ENCODE measurements at places on chromosomes 6 and 20.

DNA sequence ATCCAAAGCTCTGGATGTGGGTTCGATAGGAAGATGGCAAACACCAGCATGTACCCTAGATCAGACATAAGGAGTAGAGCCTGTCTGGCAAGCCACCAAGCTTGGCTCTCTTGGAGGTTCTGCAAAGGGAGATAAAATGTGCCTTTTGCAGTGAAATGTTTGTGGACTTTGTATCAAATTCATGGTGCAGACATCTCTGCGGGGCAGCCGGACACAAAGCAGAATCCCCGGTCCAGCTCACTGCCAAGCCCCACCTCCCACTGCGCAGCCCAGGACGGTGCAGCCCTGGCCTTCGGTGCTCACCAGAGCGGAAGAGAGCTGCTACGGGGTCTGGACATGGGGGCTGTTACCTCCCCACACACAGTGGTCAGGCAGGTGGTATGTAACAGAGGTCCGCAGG is 333.6 kb upstream of the JARID2 start:
- peaks cover 23% of the 10 kb centered on the region for H3K4me1 ChIP-seq
- no peak overlapping the region for H3K27ac ChIP-seq
- DNase-seq, result no peak
- H3K36me3 ChIP-seq, result no peaks in the 10 kb centered on the region
- H3K4me3 ChIP-seq, result no peak overlapping the region
- no peaks in the 10 kb centered on the region for H3K27me3 ChIP-seq

- no peak for DNase-seq
- no peak overlapping the region for H3K4me3 ChIP-seq
- no peaks in the 10 kb centered on the region for H3K27me3 ChIP-seq
- no peaks in the 10 kb centered on the region for H3K4me1 ChIP-seq
- peaks cover 32% of the 10 kb centered on the region for H3K36me3 ChIP-seq
These were observed 46.4 kb upstream of the CDKAL1 start for GRCh38 chr6:20487669-20488375.

GRCh38 chr20:35156978-35157377 is 9.8 kb upstream of the EDEM2 start:
- no peaks in the 10 kb centered on the region for H3K27me3 ChIP-seq
- DNase-seq, result no peak
- H3K27ac ChIP-seq, result no peak overlapping the region
- no peaks in the 10 kb centered on the region for H3K4me1 ChIP-seq
- no peak overlapping the region for H3K4me3 ChIP-seq

DNA sequence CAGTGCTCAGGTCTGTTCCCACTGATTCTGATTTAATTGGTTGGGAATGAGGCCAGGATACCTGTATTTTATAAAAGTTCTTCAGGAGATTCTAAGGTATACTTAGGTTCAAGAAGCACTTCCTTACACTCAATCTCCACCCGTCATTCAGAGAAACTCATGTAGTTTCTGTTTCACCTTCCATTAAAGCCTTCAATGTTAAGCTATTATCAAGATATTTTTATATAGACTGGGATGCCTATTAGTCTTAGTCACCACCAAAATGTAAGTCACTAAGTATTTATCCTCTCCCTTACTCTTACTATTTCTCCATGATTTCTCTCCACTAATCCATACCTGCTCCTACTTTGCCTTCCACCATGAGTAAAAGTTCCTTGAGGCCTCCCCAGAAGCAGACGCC is 38.1 kb upstream of the GCLC start:
- no peaks in the 10 kb centered on the region for H3K27me3 ChIP-seq
- no peak overlapping the region for H3K4me3 ChIP-seq
- H3K27ac ChIP-seq, result no peak overlapping the region
- no peak for DNase-seq

DNA sequence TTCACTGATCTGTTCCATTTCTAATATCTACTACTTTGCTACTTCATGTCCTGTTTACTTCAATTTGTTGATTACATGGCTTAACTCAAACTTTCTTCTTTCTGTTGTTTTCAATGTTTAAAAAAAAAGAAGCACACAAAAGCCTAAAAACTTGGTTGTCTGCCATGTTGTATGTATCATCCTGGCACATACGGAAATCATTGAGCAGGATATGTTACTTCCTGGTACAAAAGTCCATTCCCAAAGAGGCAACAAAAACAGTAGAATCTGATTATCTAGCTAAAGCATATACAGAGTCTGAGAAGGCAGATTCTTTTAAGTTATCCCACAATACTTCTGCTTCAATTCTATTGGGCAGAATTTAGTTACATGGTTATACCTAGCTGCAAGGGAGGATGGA is 14.5 kb upstream of the COL12A1 start:
- no peaks in the 10 kb centered on the region for H3K27me3 ChIP-seq
- DNase-seq, result no peak
- no peak overlapping the region for H3K27ac ChIP-seq

- H3K4me1 ChIP-seq, result no peaks in the 10 kb centered on the region
- no peaks in the 10 kb centered on the region for H3K27me3 ChIP-seq
- no peak for DNase-seq
- H3K36me3 ChIP-seq, result no peaks in the 10 kb centered on the region
- H3K4me3 ChIP-seq, result no peak overlapping the region
These were observed 80.7 kb downstream of the UST start for GRCh38 chr6:148827416-148828045.

GRCh38 chr6:150723857-150724256 is 124.2 kb downstream of the PLEKHG1 start:
- no peak for DNase-seq
- no peak overlapping the region for H3K27ac ChIP-seq
- H3K27me3 ChIP-seq, result no peaks in the 10 kb centered on the region
- no peaks in the 10 kb centered on the region for H3K36me3 ChIP-seq

DNA sequence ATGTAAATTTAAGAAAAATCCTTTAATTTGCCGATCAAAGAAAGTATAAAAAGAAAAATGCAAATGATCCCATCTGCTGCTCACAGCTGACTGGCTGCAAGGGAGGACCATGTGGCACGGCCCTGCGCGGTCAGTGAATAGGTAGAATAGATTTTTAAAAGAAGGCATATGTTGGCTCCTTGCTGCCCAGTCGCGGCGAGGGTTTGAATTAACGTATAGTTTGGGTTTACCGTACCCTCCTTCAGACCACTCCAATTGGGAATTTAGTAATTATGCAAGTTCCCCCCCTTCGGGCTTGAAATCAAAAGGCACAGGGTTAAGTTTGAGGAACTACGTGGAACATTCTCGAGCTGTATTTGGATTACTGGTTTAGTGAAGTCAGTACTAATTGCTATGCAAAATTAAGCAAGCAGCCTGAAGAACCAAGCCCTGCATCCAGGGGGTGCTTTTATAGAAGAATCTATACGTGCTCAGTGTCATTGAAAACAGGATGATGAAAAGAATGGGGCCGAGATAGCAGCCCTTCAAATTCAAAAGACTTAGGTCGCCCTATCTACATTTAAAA is 1.1 kb upstream of the BEND3 start:
- no peaks in the 10 kb centered on the region for H3K27me3 ChIP-seq
- peak overlapping the region; percentile 68 for H3K4me3 ChIP-seq
- DNase-seq, result no peak
- H3K27ac ChIP-seq, result no peak overlapping the region
- H3K4me1 ChIP-seq, result peaks cover 12% of the 10 kb centered on the region

GRCh38 chr6:153130515-153131036 is 506 bp downstream of the RGS17 start:
- H3K27me3 ChIP-seq, result peaks cover 3% of the 10 kb centered on the region
- peak overlapping the region; percentile 37 for H3K4me3 ChIP-seq
- no peaks in the 10 kb centered on the region for H3K36me3 ChIP-seq
- no peaks in the 10 kb centered on the region for H3K4me1 ChIP-seq
- DNase-seq, result no peak

GRCh38 chr6:170294813-170295509 is 4.1 kb upstream of the DLL1 start:
- peak overlapping the region; percentile 57 for H3K4me3 ChIP-seq
- H3K4me1 ChIP-seq, result peaks cover 23% of the 10 kb centered on the region
- peaks cover 14% of the 10 kb centered on the region for H3K27me3 ChIP-seq
- H3K36me3 ChIP-seq, result no peaks in the 10 kb centered on the region
- H3K27ac ChIP-seq, result no peak overlapping the region

- H3K4me3 ChIP-seq, result no peak overlapping the region
- no peak overlapping the region for H3K27ac ChIP-seq
- DNase-seq, result no peak
- H3K27me3 ChIP-seq, result no peaks in the 10 kb centered on the region
- no peaks in the 10 kb centered on the region for H3K4me1 ChIP-seq
These were observed 301.3 kb downstream of the TFAP2B start for GRCh38 chr6:51120016-51120415.

DNA sequence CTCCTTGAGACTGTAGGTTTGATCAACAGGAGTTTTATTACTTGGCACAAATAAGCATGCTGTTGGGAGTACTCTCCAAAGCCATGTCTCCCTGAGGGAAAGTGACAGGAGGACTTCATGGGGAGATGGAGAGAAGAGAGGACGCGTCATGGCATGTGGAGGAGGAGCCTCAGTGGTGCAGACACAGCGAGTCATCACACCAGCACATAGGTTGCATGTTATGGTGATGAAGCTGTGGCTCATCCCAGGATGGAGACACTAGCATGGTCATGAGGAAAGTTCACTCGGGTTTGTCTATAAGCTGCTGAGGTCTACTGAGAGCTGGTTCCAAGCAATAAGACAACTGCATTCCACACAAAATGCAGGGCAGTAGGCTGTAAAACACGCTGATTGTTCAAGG is 13.2 kb upstream of the SSTR4 start:
- H3K4me1 ChIP-seq, result no peaks in the 10 kb centered on the region
- H3K36me3 ChIP-seq, result no peaks in the 10 kb centered on the region
- DNase-seq, result no peak
- H3K4me3 ChIP-seq, result no peak overlapping the region
- no peaks in the 10 kb centered on the region for H3K27me3 ChIP-seq

DNA sequence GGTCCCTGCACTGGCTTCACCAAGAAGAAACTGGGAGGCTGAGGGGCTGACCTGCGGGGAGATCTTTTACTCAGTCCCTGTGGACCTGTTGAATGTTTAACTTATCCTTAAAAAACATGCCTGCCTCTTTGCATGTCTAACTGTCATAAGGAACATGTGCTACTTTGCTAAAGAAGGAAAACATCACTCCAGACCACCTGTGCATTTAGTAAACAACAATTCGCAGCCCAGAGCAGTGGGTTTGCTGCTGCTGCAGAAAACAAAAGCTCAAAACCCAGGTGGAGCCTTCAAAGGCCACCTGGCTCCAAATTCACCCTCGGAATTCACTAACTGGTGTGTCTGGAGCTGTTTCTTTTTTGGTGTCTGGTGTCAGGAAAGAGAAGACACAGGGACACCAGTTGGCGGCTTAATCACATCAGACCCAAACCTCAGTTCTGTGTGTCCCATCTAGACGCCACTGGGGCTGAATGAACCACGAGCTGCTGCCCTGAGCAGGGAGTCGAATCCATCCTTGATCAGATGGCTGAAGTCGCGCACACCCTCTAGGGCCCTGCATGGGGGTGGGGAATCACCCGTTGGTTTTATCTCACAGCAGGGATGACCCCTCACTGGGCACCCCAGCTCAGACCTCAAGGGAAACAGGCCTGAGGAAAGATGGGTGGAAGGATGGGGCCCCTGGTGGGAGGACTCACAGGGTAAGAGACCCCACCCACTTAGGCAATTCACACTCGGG is 344.3 kb downstream of the PREX1 start:
- peaks cover 13% of the 10 kb centered on the region for H3K4me1 ChIP-seq
- no peak overlapping the region for H3K27ac ChIP-seq
- no peak overlapping the region for H3K4me3 ChIP-seq
- no peak for DNase-seq
- H3K36me3 ChIP-seq, result no peaks in the 10 kb centered on the region
- H3K27me3 ChIP-seq, result no peaks in the 10 kb centered on the region

DNA sequence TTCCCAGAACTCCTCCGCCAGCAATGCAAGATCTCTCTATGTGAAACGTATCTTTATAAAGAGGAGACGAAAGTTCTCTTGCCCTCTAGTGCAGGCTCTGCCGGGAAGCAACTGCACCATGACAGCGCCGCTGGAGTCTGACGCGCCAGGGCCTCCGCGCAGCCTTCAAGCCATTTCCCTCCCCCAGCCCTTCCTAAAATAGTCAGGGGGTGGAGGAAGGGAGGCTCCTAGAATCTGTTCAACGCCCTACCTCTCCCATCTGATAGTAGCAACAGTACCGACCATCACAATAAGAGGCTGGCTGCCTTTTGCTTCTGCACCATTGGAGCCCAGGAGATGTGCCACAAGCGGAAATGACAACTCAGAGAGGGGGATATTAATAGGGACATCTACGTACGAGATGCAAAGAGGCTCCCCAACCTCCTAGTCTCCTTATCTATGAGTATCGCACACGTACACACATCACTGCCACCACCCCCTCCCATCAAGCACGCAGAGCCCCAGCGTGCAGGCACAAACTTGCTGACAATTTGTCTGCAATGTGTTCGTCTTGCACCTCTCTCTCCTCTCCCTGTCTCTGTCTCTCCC is 1.0 kb downstream of the SYNE1 start:
- H3K36me3 ChIP-seq, result no peaks in the 10 kb centered on the region
- peaks cover 4% of the 10 kb centered on the region for H3K4me1 ChIP-seq
- H3K27ac ChIP-seq, result no peak overlapping the region
- no peak overlapping the region for H3K4me3 ChIP-seq
- H3K27me3 ChIP-seq, result peaks cover 4% of the 10 kb centered on the region

GRCh38 chr6:74870403-74870802 is 335.4 kb downstream of the COL12A1 start:
- DNase-seq, result no peak
- no peak overlapping the region for H3K4me3 ChIP-seq
- H3K4me1 ChIP-seq, result no peaks in the 10 kb centered on the region
- H3K27me3 ChIP-seq, result no peaks in the 10 kb centered on the region
- H3K27ac ChIP-seq, result no peak overlapping the region
- no peaks in the 10 kb centered on the region for H3K36me3 ChIP-seq

GRCh38 chr6:128606611-128607010 is 86.2 kb upstream of the PTPRK start:
- no peak for DNase-seq
- H3K4me3 ChIP-seq, result no peak overlapping the region
- no peaks in the 10 kb centered on the region for H3K27me3 ChIP-seq
- H3K27ac ChIP-seq, result no peak overlapping the region
- H3K36me3 ChIP-seq, result no peaks in the 10 kb centered on the region

GRCh38 chr6:97501853-97502252 is 218.8 kb upstream of the MMS22L start:
- H3K4me1 ChIP-seq, result no peaks in the 10 kb centered on the region
- DNase-seq, result no peak
- no peak overlapping the region for H3K4me3 ChIP-seq

Data from GM12878 (cell line).